ENCODE measurements at places on chromosomes 13 and 19. TPM values are rescaled to one million over a fixed set of nuclear protein-coding genes. Genes with fewer than 3 reads are reported as not detected.

GRCh38 chr13:105338006-105338405, 1197.5 kb downstream of the EFNB2 start:
- no peak for DNase-seq

- DNase-seq: no peak
These were observed 290.8 kb upstream of the PCDH9 start for GRCh38 chr13:67520886-67521285.

DNA sequence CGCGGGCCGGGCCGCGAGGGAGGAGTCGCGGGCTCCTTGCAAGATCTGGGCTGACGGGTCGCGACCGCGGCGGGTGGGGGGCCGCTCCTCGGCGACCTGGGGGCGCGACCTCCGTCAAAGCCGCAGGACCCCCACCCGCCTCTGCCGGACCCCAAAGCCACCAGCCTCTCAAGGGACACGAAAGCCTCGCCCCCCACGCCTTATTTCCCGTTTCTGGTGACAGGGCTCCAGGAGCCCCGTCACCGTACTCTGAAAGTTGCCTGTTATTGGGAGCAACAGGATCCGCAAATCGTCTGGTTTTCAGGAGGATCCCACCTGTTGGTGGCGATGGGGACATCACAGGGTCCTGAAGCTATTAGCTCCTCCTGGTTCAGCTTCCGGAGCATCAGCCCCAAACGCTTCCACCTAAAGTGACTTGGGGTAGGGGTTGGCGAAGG, 530 bp downstream of the MAU2 start:
- no peak for DNase-seq

- no peak for DNase-seq
These were observed 245.4 kb upstream of the SPRY2 start for GRCh38 chr13:80586356-80586755.

Gene SELENOV
- total RNA-seq: not detected

Gene FUT2
- total RNA-seq: 6.6 TPM
